Fibroblast of skin of back (primary cell): ENCODE measurements at places on chromosomes 2 and 18.
A peak's percentile ranks its signal among the peaks of the same experiment; 100 is the strongest.

GRCh38 chr2:218885981-218886947 lies 5.6 kb downstream of the WNT10A start:
- DNase-seq, result no peak

- peak; percentile 14 for DNase-seq
Observed at GRCh38 chr2:61898810-61899209, 6.7 kb upstream of the COMMD1 start.

GRCh38 chr2:16105669-16106281 lies 165.4 kb downstream of the MYCN start:
- DNase-seq, result no peak

- no peak for DNase-seq
Observed at GRCh38 chr2:150063931-150064548, 423.4 kb downstream of the RND3 start.

DNA sequence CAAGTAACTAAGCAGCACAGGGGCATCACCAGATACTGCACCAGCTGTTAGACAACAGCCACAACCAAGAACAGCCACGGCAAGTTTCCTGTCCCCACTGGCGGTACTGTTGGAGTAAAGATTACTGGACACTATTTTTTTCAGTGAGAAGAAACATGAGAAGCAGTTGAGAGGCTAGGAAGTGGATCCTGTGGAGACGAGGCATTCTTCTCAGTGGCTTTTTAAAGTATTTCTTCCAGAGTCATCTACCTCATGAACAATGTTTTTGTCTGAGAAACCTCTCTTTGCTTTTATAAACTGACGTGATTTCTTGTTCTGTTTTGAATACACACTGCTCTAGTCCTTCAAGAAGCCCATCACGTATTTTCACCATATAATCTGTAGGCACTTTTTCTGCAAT lies 18.8 kb downstream of the TM4SF20 start:
- no peak for DNase-seq

DNA sequence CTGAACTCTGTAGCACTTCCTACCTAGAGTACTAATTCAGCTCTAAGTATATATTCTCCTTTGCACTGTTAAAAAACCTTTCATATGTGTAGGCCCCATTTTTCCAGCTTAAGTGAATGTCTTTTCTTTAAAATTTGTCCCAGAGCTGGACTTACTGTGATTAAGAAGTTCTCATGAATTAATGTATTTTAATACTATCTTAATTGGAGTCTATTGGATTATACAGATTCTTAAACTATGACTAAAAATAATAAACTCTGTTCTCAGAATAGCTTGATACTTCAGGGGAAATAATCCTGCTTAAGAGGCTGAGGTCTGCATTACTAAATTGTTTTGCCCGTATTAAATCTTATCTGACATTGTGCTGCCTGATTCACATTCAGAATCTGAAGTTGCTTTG lies 223.3 kb downstream of the RIT2 start:
- DNase-seq, result no peak

- no peak for DNase-seq
Observed at GRCh38 chr2:211751848-211752247, 786.8 kb downstream of the ERBB4 start.

DNA sequence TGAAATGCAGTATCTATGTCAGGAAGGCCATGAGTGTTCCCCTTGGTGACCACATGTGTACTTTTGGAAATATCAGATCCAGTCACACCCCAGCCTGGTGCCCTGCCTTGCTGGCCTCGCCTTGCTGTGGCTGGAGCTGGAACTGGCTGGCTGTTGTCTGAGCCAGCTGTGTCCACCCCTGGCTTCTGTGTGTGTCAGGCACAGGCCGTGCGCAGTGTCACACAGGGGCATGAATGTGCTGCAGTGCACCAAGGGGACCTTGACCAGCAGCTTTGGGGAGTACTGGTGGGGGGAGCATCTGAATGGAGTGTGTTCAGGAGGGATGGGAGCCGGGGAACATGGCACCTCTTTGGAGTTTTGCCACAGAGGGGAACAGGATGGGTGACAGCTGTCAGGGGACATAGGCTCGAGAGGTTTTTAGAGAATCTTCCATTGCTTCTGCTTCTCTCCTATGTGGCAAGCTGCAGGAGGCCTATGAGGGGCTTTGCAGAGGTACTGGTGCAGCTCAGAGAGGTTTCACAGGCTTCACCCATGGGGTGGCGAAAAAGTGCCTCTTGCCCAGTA lies 44.7 kb upstream of the FAHD2A start:
- DNase-seq, result no peak

GRCh38 chr18:9437021-9437437 lies 38.3 kb upstream of the RALBP1 start:
- peak; percentile 59 for DNase-seq

DNA sequence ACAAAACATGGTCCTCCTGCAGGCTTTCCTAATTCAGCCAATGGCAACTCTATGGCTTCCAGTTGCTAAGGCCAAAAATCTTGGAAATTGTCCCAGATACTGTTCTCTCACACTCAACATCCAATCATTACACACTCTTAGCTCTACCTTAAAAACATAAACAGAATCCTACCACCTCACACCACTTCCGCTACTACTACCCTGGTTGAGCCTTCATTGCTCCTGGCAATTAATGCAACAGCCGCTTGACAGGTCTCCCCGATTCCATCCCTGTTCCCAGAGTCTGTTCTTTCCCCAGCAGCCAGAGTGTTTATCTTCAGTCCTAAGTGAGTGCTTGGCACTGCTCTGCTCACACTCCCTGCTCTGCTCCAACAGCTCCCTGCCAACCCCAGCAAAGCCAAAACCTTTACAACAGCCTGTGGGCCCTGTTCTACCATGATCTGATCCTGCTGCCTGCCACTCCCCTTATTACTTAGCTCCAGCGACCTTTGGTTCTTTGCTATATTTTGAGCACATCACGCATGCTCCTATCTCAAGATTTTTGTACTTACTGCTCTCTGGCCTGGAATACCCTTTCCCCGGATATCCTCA lies 67.5 kb upstream of the AMMECR1L start:
- no peak for DNase-seq

GRCh38 chr18:9771261-9771976 lies 63.3 kb downstream of the RAB31 start:
- peak; percentile 79 for DNase-seq

DNA sequence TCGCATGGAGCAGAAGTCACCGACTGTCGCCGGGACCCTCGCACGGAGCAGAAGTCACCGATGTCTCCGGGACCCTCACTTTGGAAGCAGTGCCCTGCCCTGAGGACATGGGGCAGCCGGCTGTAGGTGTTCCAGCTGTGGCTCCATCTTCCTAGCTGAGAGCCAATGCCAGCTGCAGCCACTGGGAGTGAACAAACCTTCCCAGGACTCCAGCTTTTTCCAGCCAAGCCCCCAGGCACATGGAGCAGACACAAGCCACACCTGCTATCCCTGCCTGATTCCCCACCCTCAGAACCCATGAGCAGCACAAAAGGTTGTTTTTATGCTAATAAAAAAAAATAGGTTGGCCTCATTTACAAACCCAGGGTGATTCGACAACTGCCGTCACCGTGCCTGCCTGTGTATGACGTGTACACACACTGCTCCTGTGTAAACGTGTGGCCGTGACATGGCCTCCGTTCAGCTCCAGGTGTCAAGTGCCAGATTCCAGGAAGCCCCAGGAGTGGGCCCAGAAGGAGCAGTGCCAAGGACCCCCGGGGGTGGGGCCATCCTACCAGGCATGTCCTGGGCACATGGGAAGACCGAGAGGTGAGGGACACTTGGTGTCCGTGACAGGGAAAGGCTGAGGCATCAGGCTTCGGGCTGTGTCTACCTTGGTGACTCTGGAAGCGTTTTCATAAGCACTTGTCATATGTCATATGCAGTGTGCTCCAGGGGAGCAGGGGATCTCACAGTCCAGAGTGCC lies 91.5 kb downstream of the EIPR1 start:
- no peak for DNase-seq

DNA sequence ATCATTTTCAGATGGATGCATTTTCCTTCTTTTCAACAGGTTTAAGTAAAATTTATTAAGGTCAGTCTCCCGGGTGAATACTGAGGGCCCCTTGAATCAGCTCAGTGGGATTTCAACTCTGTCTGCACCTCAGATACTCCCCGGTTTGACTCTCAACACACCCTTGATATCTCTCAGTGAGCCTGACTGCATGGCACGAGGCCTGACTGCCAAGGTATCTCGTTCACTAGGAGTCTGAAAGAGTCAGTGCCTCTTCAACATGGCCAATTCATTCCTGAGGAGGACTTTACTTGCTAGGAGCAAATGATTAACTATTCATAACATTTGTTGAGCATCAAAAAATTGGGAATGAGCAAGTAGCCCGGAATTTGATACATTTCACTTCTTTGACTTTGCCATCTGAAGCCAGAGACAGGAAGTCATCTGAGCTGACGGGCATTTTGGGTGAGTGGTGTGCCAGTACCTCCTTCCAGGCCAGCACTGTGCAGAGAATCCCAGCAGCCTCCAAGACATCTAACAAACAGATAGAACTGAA lies 81.0 kb downstream of the VAPA start:
- peak; percentile 47 for DNase-seq

GRCh38 chr2:208356846-208357574 lies 49.6 kb upstream of the PTH2R start:
- DNase-seq, result no peak

GRCh38 chr2:178296394-178297090 lies 102.2 kb downstream of the OSBPL6 start:
- no peak for DNase-seq

- DNase-seq, result no peak
Observed at GRCh38 chr2:176574484-176575236, 305.4 kb downstream of the MTX2 start.

GRCh38 chr2:205465791-205466190 lies 216.5 kb upstream of the NRP2 start:
- no peak for DNase-seq

DNA sequence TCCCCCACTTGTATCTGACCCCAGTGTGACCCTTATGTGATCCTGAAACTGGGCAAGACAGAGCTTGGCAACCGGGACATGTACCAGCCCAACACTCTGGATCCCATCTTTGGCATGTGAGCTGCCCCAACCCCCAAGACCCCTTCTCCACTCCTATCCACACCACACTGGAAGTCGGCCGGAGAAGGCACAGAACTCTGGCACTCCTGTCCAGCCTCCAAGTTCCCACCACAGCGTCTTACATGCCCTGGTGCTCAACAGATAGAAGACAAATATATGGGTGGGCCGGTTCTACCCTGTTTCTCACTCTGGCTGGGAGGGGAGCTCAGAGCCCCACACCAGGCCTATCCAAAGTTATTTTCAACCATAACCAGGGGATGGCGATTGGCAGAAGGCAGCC lies 40.8 kb downstream of the LMAN2L start:
- no peak for DNase-seq

DNA sequence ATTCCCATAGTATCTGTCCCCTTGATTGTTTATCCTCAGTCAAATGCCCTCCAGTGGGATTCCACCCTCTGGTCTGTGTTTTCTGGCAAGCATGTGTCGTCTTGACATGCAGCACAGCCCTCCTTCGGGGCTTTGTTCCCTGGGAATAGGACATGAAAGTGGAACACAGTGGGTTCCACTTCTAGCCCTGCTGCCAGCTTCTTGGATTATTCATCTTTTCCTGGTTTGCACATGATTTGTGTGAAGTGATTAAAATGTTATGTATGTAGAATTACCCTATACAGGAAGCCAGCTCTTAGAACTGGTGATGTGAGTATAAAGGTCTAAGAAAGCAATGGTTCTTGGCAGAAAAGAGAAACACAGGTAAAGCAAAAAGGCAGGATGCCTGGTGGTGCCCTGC lies 142.3 kb downstream of the TANC1 start:
- DNase-seq, result peak; percentile 45

- no peak for DNase-seq
Observed at GRCh38 chr2:128786741-128787478, 468.2 kb upstream of the HS6ST1 start.
